Suprapubic skin (tissue), 4 donors: ENCODE measurements at places on chromosomes 11 and 22. TPM values are rescaled to one million over a fixed set of nuclear protein-coding genes. Genes with fewer than 3 reads are reported as not detected.

The GNAZ gene
- 2.1 TPM for total RNA-seq

The RNF215 gene
- 15.5 TPM for total RNA-seq

GRCh38 chr11:116651098-116651736 is 121.6 kb downstream of the BUD13 start:
- DNase-seq = no peak
- no peak overlapping the region for H3K4me3 ChIP-seq
- H3K27me3 ChIP-seq = peaks cover 4% of the 10 kb centered on the region
- H3K27ac ChIP-seq = no peak overlapping the region
- H3K4me1 ChIP-seq = no peaks in the 10 kb centered on the region
- no peaks in the 10 kb centered on the region for H3K36me3 ChIP-seq

The P4HA3 gene
- total RNA-seq = not detected

DNA sequence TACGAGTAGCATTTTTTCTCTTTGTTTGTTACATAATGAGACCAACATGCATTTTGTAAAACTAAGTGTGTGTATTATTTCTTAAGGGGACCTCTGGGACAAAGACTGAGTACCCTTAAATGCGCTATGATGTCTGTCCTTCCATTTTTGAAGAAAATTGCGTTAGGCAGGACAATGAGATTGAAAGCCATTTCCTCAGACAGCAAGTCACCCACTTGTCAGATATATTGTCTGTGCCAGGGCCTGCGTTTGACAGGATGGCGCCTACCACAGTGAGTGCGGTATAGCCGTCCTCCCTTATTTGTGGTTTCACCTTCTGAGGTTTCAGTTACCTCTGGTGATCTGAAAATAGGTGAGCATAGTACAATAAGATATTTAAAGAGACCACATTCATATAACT is 2.2 kb downstream of the AP2A2 start:
- H3K4me1 ChIP-seq = peaks cover 59% of the 10 kb centered on the region
- no peak overlapping the region for H3K4me3 ChIP-seq
- H3K27ac ChIP-seq = no peak overlapping the region
- no peaks in the 10 kb centered on the region for H3K36me3 ChIP-seq
- H3K27me3 ChIP-seq = no peaks in the 10 kb centered on the region

GRCh38 chr11:125049164-125049792 is 13.8 kb upstream of the SLC37A2 start:
- no peak for DNase-seq
- no peaks in the 10 kb centered on the region for H3K36me3 ChIP-seq
- no peaks in the 10 kb centered on the region for H3K4me1 ChIP-seq
- H3K27ac ChIP-seq = no peak overlapping the region
- no peaks in the 10 kb centered on the region for H3K27me3 ChIP-seq

DNA sequence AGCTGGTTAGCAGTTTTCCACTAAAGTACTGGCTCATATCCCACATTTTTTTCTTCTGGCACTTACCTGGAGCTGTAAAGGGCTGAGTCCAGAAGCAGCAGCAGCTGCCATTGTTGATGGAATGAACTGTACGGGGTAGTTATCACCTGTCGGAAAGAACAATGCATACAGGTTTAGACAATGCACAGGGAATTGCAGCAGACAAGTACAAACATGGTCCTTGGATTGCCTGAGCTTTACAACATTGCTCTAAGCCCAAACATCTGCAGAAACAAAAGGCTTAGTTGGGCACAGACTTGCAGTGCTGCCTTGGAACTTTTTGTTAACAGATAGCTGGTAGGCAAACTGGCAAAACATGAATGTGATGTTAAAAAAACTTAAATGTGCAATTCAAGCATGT is 258.8 kb downstream of the SOX6 start:
- peak overlapping the region; percentile 51 for H3K27ac ChIP-seq
- no peak for DNase-seq
- no peaks in the 10 kb centered on the region for H3K36me3 ChIP-seq
- H3K4me1 ChIP-seq = peaks cover 15% of the 10 kb centered on the region
- no peaks in the 10 kb centered on the region for H3K27me3 ChIP-seq
- H3K4me3 ChIP-seq = no peak overlapping the region

The PARVB gene
- 17.8 TPM for total RNA-seq

DNA sequence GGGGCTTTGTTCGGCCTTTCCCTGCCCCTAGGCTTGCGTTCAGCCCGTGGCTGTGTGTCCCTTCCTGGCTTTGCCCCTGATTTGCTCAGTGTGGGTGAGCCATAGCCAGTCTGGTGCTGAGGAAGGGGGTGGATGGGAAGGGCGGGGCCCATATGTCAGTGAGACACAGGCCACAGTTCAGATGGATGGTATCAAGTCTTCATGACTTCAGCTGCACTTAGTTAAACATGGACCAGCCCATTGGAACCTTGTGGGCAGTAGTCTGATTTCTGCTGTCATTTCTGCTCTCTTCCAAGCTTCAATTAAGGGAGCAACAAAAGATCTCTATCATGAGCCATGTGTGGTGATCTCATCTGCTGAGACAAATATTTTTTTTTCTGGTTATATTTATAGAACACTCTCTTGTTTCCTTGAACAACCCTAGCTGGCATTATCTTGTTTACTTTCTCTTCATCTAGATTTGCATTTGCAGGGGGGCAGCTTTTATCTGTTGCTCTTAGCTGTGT is 21.6 kb upstream of the PEX26 start:
- H3K4me1 ChIP-seq = peaks cover 28% of the 10 kb centered on the region
- H3K27me3 ChIP-seq = no peaks in the 10 kb centered on the region
- H3K27ac ChIP-seq = peak overlapping the region; percentile 80

The DGAT2 gene
- total RNA-seq = 69.8 TPM

- DNase-seq = no peak
- no peaks in the 10 kb centered on the region for H3K27me3 ChIP-seq
- H3K4me3 ChIP-seq = no peak overlapping the region
- H3K4me1 ChIP-seq = peaks cover 10% of the 10 kb centered on the region
- H3K27ac ChIP-seq = no peak overlapping the region
Observed at GRCh38 chr11:35248558-35249323, 109.8 kb downstream of the CD44 start.

DNA sequence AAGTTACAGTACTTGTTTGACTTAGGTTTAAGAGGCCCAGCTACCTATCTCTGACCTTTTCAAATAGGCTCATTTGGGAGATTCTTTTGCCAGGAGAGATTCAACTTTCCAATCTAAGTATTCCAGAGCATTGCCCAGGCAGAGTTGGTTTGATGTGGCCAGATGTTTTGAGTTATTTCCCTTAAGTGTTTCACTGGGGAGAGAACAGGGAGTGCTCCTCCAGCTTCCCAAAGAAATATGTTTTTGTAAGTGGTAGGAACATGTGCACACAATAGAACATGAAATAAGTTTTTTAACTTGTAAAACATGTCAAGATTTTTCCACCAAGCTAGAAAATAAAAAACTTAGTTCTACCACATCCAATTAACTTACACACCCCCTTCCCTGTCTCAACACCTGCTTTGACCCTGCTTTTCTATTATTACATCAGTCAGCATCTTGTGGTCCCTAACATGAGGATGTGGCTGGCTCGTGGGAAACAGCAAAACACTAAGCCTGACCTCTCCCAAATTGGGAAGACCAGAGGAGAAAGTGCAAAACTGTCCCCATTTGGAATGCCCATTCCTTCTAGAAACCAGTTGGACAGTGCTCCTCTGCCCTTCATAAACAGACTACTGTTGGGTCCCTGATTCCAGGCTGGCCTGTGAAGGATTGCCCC is 70.4 kb upstream of the RASSF10 start:
- peaks cover 29% of the 10 kb centered on the region for H3K36me3 ChIP-seq
- no peak for DNase-seq
- no peaks in the 10 kb centered on the region for H3K27me3 ChIP-seq
- H3K4me3 ChIP-seq = no peak overlapping the region

GRCh38 chr11:118068206-118068944 is 8.5 kb upstream of the TMPRSS4 start:
- no peak for DNase-seq
- H3K4me3 ChIP-seq = no peak overlapping the region
- H3K36me3 ChIP-seq = no peaks in the 10 kb centered on the region
- no peaks in the 10 kb centered on the region for H3K4me1 ChIP-seq

DNA sequence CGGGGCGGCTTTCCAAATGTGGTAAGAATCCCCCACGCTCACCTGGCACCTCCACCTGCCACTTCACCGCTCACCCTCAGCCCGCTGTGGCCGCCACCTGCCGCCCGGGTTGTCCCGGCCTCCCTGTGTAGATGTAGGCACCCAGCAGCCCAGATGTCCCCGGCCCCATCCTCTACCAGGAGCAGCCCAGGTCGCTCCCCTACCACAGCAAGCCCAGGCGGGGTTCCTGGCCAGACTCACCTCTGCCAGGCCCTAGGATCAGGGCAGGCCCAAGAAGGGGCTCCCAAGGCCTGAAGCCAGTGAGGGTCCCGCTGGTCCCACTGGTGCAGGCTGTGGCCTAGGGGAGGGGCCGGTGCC is 27.4 kb downstream of the MOB2 start:
- no peak overlapping the region for H3K27ac ChIP-seq
- no peaks in the 10 kb centered on the region for H3K27me3 ChIP-seq
- H3K4me1 ChIP-seq = peaks cover 19% of the 10 kb centered on the region
- no peak overlapping the region for H3K4me3 ChIP-seq
- no peaks in the 10 kb centered on the region for H3K36me3 ChIP-seq

The TSGA10IP gene
- not detected for total RNA-seq

GRCh38 chr11:73554671-73555320 is 43.1 kb downstream of the FAM168A start:
- H3K27ac ChIP-seq = no peak overlapping the region
- no peaks in the 10 kb centered on the region for H3K36me3 ChIP-seq
- H3K27me3 ChIP-seq = no peaks in the 10 kb centered on the region
- DNase-seq = no peak

DNA sequence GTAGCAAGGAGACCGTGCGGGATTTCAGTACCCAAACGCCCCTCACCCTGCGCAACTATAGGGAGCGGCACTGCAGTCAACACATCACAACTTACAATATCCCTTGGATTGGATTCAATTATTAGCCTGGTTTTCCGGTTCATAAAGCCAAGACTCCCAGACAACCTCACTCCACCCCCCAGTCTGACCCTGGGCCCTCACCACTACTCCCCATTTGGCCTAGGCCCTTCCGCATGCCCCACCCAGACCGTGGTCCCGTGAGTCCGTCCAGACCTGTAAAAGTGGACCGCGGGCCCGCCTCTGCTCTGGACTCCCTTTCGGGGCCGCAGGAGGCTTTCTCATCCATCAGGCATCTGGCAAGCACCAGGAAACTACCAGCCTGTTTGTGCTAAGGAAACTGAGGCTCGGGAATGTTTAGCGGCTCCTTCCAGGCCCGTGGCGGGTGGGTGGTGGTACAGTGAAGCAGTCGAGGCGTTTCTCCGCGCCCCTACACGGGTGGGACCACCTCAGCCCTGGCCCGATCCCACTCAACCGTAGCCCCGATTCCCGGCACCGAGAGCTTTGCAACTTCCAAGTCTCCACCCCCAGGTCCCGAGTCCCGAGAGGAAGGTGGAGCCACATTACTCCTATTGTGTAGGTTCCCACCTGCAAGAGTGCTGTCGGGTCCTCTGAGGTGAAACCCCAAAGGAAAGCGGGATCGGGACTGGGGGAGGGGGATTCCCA is 679 bp upstream of the DPP3 start:
- H3K27ac ChIP-seq = peak overlapping the region; percentile 85
- peaks cover 16% of the 10 kb centered on the region for H3K36me3 ChIP-seq
- H3K4me1 ChIP-seq = peaks cover 16% of the 10 kb centered on the region
- H3K4me3 ChIP-seq = peak overlapping the region; percentile 58
- DNase-seq = no peak

GRCh38 chr11:120964857-120965256 is 59.0 kb upstream of the TBCEL start:
- no peak for DNase-seq
- no peaks in the 10 kb centered on the region for H3K4me1 ChIP-seq
- H3K4me3 ChIP-seq = no peak overlapping the region
- no peak overlapping the region for H3K27ac ChIP-seq
- peaks cover 12% of the 10 kb centered on the region for H3K27me3 ChIP-seq
- no peaks in the 10 kb centered on the region for H3K36me3 ChIP-seq

DNA sequence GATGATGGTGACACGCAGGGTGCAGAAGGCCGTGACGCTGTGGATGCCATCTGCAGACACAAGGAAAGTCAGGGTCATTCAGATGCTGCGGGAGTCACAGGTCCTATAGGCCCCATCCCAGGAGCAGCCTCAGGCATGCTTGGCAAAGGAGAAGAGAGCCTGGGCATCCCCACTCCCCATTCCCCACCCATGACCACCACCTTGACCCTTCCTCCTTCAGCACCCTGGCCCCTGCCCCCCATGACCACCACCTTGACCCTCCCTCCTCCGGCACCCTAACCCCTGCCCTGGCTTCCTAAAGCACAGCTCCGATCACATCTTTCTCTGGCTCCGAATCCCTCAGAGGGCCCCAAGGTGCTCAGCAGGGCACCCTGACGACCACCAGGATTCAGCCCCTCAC is 73.1 kb downstream of the CELSR1 start:
- H3K36me3 ChIP-seq = no peaks in the 10 kb centered on the region
- no peak for DNase-seq
- H3K27me3 ChIP-seq = no peaks in the 10 kb centered on the region
- no peak overlapping the region for H3K27ac ChIP-seq

The TMEM191C gene
- 1.7 TPM for total RNA-seq

GRCh38 chr22:34879001-34879400 is 187.0 kb upstream of the ISX start:
- no peaks in the 10 kb centered on the region for H3K27me3 ChIP-seq
- H3K36me3 ChIP-seq = no peaks in the 10 kb centered on the region
- H3K4me1 ChIP-seq = no peaks in the 10 kb centered on the region

DNA sequence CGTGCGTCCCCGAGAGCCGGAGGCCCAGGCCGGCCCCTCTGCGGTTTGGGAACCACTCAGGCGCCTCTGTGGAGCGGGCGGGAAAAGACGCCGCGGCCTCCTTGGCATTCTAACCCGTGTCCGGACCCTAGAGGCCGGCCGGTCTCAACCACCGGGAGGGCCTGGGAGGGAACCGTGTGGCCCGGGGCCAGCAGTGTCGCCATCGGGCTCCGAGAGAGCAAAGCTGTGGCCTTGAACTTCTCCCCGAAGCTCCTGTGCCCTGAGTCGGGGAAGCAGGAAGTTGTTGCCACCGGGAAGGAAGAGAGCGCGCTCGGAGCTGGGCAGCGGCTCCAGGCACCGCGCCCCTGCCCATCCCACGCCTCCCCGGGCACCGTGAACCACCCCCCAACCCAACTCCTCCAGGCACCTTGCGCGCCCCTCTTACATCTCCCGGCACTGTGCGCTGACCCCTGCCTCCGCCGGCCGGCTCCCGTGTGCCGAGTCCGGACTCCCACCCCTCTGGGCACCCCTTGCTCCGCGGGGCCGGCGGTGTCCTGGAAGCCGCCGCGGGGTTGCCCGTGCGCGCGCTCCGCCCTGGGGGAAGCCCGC is 80.0 kb upstream of the PPARA start:
- no peaks in the 10 kb centered on the region for H3K27me3 ChIP-seq
- DNase-seq = peak; percentile 94
- no peaks in the 10 kb centered on the region for H3K36me3 ChIP-seq
- H3K4me1 ChIP-seq = peaks cover 48% of the 10 kb centered on the region
- peak overlapping the region; percentile 79 for H3K4me3 ChIP-seq
- H3K27ac ChIP-seq = peak overlapping the region; percentile 98
